ENCODE measurements at places on chromosomes 12 and 14.

DNA sequence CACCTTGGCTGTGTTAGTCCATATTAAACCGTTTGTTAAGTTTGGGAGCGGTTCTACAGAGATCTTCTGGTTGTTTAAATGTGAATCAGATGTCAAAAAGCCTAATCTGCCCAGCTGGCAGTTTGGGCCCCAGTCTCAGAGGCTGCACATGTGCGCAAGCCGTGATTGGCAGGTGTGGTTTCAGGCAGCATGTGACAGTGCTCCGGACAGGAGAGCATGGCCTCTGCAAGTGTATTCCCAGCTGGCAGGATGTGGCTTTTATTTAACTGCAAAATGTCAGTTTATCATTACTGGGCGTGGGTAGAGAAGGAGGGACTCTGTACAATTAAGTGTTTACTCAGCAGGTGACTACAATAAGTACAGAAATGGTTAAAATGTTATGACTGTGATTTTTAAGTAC is 77.5 kb downstream of the PELI2 start:
- no peak for DNase-seq

- DNase-seq, result no peak
Measured at GRCh38 chr12:75888874-75889613, 142.5 kb downstream of the PHLDA1 start.

DNA sequence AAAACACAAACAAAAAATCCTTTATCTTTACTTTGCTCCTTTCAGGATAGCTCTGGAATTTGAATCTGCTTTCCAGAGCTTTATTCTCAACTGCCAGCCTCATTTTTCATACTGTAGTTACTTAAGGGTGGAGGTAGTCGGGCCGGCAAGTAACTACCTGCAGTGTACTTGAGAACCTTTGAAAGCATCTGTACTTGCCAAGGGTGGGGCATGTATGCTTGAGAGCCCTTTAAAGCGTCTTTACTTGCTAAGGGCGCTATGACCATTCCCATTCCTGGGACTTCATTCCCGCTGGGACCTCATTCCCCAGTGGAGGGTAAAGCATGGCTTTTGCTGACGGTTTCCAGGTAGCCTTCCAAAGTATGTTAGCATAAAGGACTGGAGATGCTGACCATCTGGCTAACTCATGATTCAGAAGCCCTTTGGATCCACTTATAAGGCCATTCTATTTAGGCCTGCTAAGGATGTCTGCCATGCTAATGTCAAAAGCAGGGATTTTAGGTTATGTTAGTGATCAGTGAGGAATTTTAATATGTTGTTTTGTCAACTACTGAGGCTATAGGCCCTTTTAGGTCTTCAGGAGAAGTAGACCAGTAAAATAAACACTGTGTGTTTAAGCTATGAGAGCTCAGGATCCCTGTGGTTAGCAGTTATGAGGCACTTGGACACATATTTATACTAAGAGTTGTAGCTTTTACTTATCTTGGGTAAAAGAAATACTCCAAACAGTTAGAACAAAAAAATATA is 74.9 kb downstream of the CRADD start:
- DNase-seq, result no peak

DNA sequence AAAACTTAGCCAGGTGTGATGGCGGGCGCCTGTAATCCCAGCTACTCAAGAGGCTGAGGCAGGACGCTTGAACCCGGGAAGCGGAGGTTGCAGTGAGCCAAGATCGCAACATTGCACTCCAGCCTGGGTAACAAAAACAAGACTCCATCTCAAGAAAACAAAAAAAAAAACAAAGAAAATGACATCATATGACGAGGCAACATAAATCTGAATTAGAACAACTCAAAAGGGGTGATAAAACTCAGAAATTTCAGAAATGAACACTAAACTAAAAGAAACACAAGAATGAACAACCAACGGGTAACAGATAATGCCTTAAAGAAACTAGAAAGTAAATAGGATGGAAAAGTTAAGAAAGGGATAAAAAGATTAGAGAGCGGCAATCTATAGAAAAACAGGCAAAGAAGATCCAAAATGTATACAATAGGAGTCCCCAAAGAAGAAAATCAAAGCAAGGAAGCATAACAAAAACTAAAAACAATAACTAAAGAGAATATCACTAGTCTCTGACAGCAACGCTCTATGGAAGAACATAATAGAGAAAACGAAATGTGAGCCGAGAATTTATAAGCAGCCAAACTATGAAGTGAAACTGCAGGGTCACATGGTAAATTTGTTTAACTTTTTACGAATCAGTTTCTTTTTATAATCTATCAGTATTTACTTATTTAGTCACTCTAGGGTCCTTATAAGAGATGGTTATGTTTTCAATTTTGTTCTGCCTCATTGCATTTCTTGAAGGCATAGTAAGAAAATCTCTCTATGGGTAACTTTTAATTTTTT is 45.7 kb downstream of the SPPL3 start:
- no peak for DNase-seq

GRCh38 chr12:2417481-2418160 is 364.8 kb downstream of the CACNA1C start:
- DNase-seq, result no peak

DNA sequence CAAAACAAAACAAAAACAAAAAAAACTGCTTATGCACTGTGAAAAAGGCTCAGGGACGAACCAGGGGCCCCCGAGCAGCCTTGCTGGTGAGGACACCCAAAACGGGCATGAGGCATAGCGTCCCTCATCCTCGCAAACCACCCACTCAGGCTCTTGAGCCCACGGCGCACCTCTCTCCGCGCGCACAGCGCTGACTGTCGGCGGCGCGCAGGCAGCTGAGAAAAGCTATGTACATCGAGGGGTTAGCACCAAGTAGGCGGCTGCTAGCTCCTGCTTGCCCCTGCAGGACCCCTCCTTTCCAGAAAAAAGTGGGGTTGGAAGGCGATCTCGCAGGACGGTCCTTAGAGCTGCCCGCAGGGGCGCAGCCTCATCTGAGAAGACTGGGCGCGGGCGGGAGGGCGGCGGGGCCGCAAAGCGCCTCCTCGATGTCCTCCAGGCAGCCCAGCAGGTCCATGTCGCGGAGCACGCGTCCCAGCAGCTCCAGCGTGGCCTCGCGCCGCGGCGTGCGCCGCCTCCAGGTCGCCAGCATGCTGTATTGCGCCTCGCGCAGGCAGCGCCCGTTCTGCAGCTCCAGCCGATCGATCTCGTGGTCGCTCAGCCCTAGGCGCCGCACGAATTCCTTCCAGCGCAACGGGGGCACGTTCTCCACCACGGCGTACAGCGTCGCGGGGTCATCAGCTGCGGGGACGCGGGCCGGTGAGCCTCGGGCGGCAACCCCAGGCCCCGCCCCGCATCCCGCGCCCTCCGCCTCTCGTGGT is 12.8 kb downstream of the TNFRSF1A start:
- no peak for DNase-seq

GRCh38 chr12:130826151-130826801 is 12.8 kb downstream of the STX2 start:
- peak; percentile 67 for DNase-seq

DNA sequence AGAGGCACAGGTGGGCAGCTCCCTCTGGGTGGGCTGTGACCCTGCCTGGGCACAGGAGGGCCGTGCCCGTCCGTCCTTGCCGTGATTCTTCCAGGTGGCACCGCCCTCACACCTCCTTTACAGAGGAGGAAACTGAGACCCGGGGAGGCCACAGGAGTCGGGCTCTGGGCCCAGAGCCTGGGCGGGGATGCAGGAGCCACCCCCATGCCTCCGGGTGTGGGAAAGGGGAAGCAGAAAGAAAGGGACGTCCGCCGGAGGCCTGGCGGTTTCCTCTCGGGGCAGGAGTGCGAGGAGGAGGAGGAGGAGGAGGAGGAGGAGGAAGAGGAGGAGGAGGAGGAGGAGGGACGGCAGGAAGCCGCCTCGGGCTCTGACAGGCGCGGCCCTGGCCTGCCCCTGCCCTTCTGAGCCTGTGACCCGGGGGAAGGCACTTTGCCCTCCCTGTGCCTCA is 23.0 kb downstream of the SH2B3 start:
- no peak for DNase-seq

DNA sequence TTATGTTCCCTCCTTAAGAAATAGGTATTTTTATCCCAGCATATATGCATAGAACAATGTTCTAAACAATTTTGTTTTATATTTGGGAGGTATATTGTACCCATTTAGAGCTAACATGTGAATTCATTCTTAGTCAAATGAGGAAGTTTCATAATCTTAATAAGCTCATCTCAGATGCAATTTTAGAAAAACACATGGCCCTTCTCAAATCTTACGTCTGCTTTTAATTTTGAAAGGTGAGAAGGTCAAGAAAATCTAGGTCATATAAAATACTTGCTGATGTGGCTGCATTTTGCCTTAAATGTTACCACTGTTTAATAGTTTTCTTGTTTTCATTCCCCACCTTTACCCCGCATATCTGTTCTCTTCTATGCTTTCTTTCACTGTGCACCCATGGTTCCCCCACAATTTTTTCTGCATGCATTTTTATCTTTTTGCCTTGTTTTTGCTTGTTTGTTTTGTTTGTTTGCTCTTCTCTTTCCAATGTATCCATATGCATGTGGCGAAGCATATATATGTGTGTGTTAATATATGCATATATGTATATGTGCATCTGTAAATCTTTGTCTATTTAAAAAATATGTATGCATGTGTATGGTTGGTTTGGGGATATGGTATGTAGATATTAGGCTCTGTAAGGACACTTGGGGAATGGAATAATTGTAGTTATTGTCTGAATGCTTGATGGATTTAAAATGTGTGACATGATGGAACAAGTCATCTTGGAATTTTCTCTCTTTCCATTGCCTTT is 317.1 kb downstream of the BCAT1 start:
- no peak for DNase-seq

GRCh38 chr12:3772380-3772779 is 19.5 kb upstream of the CRACR2A start:
- DNase-seq, result peak; percentile 59

- no peak for DNase-seq
Measured at GRCh38 chr12:41339784-41340183, 151.7 kb downstream of the PDZRN4 start.

GRCh38 chr12:131422744-131423143 is 288.1 kb upstream of the SFSWAP start:
- DNase-seq, result no peak

DNA sequence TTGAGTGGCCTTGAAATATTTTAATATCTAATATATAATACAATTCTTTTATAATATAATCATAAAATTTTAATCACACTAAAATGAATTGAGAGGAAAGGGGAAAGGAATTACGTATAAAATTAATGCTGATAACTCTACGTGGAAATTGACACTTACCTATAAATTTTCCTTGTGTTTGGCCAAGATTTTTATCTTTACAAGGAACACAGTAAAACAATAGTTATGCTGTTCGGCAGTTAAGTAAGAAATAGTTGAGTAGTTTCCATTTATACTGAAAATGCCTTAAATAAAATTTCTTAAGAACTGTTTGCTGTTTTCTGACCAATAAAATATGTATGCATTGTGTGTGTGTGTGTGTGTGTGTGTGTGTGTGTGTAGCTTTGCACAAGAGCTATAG is 294.4 kb downstream of the LRFN5 start:
- no peak for DNase-seq

DNA sequence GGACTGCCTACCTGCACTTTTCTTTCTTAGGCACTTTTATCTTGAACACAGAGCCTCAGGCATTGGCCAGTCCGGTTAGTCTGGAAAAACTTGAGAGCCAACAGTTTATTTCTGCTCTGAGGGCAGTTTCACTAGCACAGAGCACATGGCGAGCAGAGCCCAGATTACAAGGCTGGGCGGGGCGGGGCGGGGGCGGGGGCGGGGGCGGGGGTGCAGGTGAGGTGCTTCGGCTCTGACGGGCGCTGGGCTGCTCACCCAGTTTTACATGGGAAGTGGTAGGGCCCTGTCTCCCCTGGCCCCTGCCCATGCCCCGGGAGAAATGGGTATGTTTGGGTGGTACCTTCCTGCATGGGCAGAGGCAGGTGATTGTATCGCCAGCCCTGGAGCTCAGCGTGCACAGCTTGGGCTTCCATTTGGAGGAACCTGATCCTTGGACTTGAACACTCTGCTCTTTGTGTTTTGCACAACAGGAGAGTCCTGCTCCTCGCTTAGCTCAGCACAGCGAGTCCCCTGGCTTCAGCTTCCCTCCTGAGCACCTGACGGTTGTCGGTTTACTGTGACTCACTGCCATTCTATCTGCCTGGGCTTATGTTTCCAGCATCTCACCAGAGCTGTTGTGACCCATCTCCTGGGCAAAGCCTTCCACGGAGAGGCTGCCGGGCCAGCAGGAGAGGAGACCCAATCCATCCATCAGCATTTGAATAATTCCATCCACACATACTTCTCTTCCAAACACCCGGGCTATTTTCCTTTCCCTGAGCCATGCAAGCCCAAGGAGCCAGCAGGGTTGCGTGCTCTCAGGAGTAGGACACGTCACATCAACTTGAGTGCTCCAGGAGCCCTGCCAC is 108.5 kb downstream of the ARF6 start:
- peak; percentile 61 for DNase-seq

DNA sequence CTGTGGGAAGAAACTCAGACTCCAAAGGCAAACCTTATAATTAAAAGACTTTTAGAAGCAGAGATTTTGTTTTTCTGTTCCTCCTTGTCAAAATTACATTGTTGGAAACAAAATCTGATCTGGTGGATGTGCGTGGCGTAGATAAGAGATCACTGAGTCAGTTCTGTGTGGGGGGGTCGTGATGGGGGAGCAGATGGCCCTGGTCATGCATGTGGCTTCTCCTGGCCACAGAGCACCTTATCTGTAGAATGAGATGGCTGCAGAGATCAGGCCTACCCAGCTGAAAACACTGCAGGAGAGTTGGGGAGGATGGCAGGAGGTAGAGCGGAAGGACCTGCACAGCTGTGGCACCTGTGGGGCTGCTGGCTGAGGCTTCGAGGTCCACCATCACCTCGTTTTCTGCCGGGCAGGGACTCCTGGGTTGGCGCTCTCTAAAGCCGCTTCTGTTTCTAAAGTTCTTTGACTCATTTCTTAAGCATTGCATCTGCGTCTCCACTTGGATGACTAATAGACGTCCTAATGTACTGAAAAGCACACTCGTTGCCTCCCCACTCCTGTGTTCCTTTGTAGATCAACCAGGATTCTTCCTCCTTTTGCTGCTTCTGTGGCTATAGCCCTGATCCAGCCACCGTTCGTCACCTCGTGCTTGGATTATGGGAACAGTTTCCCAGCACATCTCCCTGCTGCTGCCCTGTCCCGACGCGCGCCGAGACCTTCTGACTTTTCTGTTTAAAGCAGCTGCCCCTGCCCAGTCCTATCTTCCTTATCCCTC is 93.4 kb downstream of the TSPAN9 start:
- DNase-seq, result no peak

DNA sequence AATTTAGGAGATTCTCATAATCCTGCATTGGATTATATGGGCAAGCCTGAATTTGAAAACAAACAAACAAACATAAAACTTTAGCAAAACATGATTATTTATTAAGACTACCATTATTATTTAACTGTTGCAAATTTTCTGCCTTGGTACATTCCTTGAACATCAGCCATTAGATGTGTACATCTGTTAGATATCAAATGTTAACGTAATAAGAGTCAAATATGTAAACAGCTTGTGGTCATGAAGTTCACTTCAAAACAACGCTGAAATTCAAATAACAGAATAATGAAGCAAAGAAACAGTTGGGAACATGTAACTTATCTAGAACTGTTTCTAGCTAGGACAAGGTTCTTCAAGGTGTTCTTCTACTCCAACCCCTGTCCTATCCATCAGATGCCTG is 14.3 kb upstream of the TMX1 start:
- no peak for DNase-seq

- DNase-seq, result no peak
Measured at GRCh38 chr12:84856156-84856900, 56.3 kb downstream of the SLC6A15 start.

Data from CD4-positive, CD25-positive, alpha-beta regulatory T cell (primary cell).